Activated CD4-positive, alpha-beta T cell treated with anti-CD3 and anti-CD28 coated beads, Interleukin-2, amount 50 U/mL, for 1 hour (primary cell): ENCODE measurements at places on chromosomes 7 and 10.

GRCh38 chr10:68423522-68423921 lies 16.4 kb upstream of the RUFY2 start:
- peak; percentile 8 for DNase-seq

GRCh38 chr10:44463511-44464121 lies 78.7 kb upstream of the CXCL12 start:
- no peak for DNase-seq

DNA sequence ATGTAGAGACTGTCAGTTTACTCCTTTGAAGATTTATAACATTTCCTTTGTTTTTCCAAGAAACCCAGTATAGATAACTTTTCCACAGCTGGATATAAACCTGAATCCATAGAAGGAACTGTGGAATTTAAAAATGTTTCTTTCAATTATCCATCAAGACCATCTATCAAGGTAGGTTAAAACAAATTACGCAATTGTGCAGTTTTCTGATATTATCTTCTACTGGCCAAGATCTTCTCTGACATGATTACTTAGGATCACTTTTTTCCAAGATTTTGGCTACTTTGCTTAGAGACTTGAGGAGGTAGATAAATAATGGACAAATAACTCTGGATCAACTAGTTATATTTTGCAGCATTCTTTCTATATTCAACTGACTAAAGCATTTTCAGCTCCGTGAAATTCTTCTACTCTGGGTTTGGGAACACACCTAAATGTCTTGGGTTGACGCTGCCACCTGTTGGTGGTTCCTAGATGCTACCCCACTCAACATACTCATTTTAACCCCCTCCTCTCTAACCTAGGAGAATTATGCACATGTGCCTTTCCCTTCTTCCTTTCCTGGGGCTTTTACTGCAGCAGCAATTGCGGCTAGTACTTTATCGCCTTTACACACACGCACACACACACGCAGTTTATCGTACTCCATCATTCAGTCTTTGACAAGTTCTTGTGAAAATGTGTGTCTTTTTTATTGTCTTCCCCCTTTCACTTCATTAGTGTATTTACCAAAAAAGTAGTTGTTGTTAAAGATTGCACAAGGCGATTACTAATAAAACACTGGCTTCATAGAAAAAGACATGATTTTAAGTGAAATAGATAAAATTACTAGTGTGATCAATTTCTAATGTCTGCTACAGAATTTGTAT lies 32.7 kb downstream of the ABCB5 start:
- DNase-seq = no peak

- no peak for DNase-seq
These were observed 59.9 kb downstream of the C10orf143 start for GRCh38 chr10:130050721-130051120.

GRCh38 chr7:129773871-129774270 lies 162.4 kb downstream of the NRF1 start:
- DNase-seq = no peak

DNA sequence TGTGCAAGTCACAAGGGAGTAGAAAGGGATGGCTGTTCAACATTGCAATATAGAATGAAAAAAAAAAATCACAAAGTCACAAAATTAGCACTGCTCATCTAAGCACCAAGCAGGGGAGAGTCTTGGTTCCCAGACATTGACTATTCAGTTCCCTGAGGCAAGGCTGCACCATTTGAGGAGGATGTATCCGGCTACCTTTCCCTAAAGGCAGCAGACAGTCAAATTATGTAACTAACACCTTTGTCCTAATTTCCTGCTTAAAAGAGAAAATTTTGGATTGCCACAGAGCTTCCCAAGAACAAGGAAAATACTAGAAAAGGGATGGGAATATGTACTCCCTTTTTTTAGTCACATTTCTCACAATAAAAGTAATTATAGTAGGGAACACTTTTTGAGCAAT lies 148.1 kb downstream of the PCLO start:
- no peak for DNase-seq

DNA sequence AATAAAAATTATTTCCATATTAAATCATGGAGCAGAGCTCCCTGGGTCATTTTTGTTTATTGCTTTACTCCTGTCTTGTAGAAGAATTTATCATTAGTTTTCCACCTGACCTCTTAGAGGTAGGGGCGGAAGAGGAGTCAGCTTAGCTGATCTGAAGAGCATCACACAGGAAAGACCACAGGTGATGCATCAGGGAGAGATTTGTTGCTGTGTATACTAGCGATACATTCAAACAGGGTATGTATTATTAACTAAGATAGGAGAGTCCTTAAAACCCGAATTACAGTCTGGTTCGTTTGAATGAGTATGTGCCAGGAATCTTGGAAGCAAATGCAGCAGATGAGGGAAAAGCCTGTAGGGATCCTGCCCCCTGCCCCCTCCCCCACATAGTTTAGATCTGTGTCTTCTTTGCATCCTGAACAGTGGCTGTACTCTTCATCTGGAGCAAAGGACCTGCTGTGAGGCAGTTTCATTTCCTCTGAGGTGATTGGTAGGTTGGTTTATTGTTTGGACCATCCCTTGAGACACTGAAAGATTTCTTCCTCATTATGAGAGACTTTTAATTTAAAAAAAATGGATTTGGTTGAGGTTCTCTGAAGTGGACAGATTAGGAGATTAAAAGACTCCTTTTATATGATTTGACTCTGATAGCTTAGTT lies 177.0 kb downstream of the SND1 start:
- no peak for DNase-seq

DNA sequence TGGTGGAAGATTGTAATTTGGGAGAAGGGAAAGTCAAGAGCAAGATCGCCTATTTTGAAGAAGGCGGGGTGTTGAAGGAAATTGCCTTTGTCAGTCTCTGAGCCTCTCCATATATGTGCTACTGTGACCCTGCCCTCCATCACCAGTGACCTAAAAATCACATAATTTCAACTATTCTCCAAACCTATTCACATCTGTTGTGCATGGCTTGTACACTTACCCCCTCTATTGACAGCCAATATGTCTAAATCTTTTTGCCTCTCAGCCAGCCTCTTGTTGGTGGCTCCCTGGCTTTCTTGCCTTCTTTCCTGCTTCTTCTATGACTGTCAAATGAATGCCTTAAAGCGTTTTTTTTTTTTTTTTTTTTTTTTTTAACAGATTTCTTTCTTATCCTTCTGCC lies 295.6 kb downstream of the AUTS2 start:
- DNase-seq = no peak

GRCh38 chr10:133101416-133101810 lies 13.7 kb downstream of the ADGRA1 start:
- no peak for DNase-seq
